ENCODE measurements at places on chromosomes 11 and 22. TPM values are rescaled to one million over a fixed set of nuclear protein-coding genes. Genes with fewer than 3 reads are reported as not detected.

MPZL3 gene
- 1.7 TPM for total RNA-seq

SLC22A12 gene
- total RNA-seq: not detected

MS4A2 gene
- not detected for total RNA-seq

KRTAP5-7 gene
- not detected for total RNA-seq

MRGPRX3 gene
- total RNA-seq: 0.93 TPM

SIK2 gene
- total RNA-seq: 9.2 TPM

PRODH gene
- total RNA-seq: 0.06 TPM

PNPLA3 gene
- 4.3 TPM for total RNA-seq

ATG2A gene
- total RNA-seq: 19.6 TPM

BTBD18 gene
- total RNA-seq: not detected

SCGB1D2 gene
- not detected for total RNA-seq

CSNK1E gene
- total RNA-seq: 206 TPM

XKR3 gene
- 0.97 TPM for total RNA-seq

COMT gene
- total RNA-seq: 154 TPM

MRPL48 gene
- 69.1 TPM for total RNA-seq

PAAF1 gene
- total RNA-seq: 8.2 TPM

DNA sequence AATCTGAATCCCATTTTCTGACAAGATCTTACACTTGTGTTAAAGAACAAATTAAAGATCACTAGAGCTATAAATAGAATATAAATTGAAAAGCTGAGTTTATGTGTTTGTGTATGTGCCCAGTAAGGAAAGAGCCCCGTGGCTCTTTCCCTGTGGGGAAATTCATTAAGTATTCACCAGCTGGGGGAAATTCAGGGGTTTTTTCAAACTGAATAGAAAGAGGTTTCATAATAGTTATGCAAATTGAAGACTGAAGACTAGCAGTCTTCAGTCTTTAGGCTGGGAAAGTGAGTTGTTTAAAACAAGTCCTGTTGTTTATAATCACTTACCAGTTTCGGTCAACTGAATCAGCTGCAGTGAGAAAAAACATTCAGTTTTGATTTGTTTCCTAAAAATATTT is 11.3 kb upstream of the MS4A7 start:
- no peak for DNase-seq

- no peak for DNase-seq
Measured at GRCh38 chr22:48749555-48750227, 1078.0 kb downstream of the BRD1 start.

DNA sequence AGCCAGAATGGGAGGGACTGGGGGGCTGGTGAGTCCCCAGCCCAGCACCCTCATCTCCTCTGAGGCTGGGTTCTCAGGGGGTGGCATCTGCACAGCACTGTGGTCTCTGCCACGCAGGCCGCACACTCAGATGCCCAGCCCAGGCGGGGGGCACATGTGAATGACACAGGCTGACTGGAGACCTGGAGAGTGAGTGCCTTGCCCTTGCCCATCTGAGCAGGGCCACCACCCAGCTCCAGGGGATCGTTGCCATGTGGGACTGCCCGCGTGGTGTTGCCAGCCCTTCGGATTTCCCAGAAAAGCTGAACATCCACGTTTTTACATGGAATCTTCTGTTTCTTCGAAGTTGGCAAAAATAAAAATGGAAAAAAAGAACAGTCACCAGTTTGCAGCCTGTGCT is 18.9 kb downstream of the PRDM11 start:
- DNase-seq: no peak

GRCh38 chr11:111362887-111363411 is 16.1 kb downstream of the POU2AF1 start:
- DNase-seq: no peak

- DNase-seq: peak; percentile 79
Measured at GRCh38 chr11:120539667-120540369, 28.3 kb downstream of the GRIK4 start.

DNA sequence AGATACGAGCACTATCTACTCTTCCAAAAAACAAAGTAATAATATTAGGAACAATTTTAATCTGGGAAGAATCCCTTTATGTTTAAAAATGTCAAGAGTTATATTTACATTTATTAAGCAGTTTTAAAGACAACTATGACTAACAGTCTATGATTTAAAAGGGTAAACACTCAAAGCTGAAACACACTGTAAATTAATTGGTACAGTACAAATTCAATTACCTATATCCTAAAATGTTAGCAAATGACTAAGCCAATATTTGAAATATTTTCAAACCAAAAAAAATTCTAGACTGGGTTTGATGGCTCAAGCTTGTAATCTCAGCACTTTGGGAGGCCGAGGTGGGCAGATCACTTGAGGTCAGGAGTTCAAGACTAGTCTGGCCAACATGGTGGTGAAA is 36.0 kb upstream of the CHRNA10 start:
- DNase-seq: no peak

GRCh38 chr11:5004424-5005274 is 10.0 kb downstream of the OR51L1 start:
- peak; percentile 44 for DNase-seq

DNA sequence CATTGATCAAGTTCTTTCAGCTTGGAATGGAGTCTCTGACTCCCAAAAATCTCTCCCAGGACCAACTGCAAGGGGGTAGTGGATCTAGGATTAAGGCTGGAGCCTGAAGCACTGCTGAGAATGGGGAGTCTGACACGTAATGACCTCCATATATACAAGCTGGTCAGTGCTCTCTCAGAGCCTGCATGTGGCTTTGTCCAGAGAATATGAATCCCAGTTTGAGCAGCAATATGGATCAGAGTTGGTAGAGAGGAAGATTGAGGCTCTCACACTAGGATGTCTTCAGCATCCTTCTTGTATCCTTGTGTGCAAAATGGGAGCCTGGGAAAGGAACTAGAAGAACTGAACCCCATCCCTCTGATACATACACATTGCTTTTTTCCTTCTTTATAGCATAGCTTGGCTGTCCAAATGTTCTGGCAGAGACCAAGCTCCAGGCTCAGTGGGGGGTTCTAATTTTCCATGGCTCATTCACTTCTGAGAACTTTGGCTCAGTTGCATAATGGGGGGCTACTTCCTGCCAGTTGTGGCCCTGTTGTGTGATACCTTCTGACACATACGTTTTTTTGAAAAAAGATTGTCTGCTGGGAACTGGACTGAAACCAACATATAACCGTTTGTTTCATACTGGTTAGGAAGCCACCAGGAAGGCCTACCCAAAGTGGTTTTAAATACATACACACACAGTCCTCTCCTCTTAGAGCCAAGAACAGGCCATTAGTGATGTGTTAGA is 138.2 kb downstream of the ETS1 start:
- DNase-seq: peak; percentile 55

DNA sequence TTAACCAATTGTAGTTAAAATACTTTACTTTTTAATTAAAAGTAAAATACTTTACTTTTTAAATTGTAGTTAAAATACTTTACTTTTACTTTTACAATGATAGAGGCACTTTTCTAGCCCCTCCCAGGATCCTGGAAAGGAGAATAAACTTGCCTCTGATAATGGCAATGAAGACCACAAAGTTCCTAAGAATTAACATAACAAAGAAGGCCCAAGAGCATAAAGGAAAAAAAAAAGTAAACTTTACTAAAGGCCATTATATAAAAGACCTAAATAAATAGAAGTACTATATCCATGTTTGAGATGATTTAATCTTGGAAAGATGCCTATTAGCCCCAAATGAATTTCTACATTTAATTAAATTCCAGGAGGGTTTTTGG is 129.1 kb upstream of the THY1 start:
- no peak for DNase-seq

- DNase-seq: no peak
Measured at GRCh38 chr11:62046568-62047100, 77.2 kb upstream of the INCENP start.
